Amniotic stem cell (primary cell): ENCODE measurements at places on chromosomes 1 and 21.

DNA sequence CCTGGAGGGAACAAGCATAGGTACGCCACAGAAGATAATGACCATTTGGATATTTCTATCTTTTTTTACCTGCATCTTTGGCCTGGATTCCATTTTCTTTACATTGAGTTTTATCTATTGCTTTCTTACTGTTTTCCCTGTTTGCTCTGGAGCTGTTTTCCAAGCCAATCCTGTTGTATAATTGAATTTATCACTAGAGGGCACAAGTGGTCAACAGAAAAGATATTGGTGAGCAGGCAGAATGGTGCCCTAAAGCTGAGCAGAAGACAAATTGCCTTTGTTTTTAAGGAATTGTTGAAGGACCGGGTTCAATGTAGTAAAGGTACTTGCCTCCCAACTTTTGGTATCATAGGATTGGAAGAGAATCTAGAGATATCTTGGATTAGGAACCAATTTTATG, 152.8 kb downstream of the PPP1R12B start:
- peak; percentile 12 for DNase-seq

GRCh38 chr1:25541889-25542658, 1.3 kb upstream of the LDLRAP1 start:
- DNase-seq: no peak

DNA sequence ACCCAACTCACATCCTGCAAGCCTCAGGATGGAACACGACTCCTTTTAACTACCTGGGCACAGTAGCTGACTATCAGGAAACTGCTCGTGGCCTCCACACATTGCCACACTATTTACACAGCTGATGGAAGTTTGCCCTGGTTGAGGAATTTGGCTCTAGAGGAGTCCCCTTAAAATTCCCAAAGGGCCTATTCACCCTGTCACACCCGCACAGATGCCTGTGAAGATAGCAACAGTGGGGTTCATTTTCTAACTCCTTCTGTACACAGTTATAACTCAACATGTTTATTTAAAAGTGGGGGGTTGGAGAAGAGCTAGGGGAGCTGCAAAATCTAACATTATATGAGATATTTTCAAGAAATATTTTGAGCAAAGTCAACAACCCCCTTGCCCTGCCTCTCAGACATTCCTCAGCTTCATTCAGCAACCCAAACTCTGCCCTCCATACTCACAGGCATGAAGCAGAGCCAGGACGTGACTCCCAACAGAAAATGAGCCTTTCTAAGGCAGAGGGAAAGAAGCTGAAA, 35.8 kb upstream of the CCN1 start:
- DNase-seq: no peak

DNA sequence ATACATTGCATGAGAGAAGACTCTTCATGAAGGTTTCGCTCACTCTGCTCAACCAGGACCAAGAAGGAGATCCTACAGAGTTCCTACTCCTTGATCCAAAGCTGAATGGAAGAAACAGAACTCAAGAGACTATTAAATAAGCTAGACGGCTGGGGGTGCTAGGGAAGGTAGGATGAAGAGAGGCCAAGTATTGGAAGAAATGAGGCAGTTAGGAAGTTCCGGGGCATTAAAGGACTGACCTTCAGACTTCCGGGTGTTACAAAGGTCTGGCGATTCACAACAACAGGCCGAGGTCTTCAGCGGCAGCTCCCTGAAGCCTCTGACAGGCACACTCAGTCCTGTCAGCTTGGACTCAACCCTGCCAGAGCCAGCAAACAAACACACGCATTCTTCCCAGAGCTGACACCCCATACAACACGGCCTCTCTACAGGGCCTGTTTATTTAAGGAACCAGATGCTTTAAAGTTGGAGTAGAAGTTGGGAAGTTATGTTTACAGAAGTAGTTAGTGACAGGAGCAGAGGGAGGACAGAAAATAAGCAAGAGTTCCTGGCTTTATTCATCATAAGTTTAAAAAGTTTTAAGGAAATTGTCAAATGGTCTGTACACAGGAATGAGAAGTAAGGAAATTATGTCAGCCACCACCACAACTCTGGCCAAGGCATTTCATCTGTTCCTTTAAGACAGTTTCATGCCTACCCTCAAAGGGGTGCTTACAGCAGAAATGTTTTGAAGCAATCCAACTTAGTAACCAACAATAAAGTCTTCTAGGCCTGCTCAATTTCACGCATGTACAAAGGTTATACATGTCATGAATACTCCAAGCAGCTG, 4.7 kb downstream of the SORT1 start:
- no peak for DNase-seq

- no peak for DNase-seq
These were observed 31.0 kb upstream of the IFI16 start for GRCh38 chr1:158978730-158979129.
